ENCODE measurements at places on chromosomes 3 and 15. TPM values are rescaled to one million over a fixed set of nuclear protein-coding genes. Genes with fewer than 3 reads are reported as not detected.

SERINC4 gene
- not detected for total RNA-seq

PPP1R14D gene
- not detected for total RNA-seq

COLQ gene
- total RNA-seq: 0.46 TPM

C3orf49 gene
- not detected for total RNA-seq

CCDC33 gene
- not detected for total RNA-seq

AADAC gene
- 0.15 TPM for total RNA-seq

THRB gene
- not detected for total RNA-seq

CCR1 gene
- not detected for total RNA-seq

EPHA6 gene
- total RNA-seq: not detected
